ENCODE measurements at places on chromosomes 7 and 10.

DNA sequence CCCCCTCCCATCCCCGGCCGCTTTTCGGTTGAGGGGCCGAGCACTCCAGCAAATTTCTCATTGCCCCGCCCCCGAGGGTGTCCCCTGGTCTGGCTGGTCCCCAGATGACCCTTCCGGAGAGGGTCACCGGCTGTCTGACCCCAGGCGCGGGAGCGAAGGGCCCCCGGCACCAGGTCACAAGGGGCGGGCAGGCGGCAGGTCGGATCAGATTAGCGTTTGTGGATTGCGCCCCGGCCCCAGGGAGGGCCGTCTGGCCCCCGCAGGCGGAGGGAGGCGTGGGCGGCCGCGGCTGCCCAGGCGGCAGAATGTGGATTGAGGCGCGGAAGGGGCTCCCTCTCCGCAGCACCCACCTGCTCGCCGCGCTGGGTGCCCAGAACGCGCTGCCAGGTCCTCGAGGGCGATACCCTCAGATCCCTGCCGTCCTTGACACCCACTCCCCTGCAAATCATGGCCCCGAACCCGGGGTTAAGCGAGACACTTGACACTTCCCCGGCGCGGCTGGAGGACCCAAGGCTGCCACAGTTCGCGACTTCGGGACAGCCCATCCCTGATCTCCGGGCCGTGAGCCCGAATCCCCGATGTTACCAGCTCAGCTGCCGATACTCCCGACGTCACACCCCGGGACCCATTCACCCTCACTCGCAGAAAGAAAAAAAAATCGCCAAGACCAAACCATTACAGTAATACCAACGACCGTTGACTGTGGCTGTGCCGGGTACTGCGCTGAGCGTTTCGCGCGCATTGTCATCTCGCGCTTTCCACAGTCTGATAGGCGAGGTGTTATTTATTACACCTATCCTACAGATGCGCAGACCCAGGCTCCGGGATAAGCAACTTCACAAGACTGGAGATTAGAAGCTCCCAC lies 953 bp downstream of the NODAL start:
- no peak for DNase-seq

- no peak for DNase-seq
Observed at GRCh38 chr10:45147000-45147399, 146.3 kb downstream of the ZNF22 start.

- no peak for DNase-seq
Observed at GRCh38 chr10:42970451-42971250, 106.2 kb upstream of the RET start.

DNA sequence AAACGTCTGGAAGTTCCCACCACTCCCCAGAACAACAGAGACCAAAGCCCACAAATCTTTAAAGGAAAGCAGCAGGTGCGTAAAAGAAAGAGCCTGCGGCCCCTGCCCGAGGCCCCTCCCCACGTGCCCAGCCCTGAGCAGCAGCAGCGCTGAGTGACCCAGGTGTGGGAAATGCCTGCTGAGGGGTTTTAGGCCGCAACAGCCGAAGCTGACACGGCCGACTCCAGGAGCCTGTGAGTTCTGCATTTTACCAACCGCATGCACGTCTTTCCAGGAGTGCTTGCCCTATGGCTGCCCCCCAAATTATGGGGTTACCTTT lies 1.6 kb upstream of the KNDC1 start:
- DNase-seq, result no peak

DNA sequence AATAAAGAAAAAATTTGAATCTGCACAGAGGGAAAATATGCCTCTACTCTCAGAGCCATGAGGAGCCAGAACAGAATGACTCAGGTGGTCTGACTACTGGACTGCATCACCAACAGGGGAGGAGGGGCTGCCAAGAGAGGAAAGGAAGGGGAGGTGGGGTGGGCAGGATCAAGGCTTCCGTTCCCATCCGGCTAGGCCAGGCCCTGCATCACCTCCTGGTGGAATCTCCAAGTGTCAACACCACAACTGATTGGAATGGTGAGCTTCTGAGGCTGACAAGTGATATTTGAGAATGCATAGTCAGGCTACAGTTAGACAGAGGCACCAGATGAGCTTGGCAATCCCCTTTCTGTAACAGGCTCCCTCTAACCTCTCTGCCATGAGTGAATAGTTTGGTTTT lies 10.4 kb upstream of the GPR26 start:
- no peak for DNase-seq

DNA sequence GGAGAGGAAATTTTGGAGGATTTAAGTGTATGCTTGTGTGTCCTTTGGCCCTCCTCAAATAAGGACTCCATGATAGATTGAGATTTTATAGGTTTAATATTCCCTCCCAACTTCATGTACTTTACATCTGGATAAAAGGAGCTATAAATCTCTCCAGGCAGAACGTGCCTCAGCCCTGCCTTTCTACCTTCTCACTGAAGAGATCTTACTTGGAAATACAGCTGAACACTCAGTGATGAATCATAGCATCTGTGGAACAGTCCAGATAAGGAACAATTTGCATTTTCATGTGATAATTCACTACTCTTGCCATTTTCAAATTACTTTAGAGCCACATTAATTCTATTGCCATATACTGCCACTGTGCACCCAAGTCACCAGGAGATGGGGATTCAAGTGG lies 364.6 kb upstream of the PODXL start:
- DNase-seq, result no peak

GRCh38 chr7:1418505-1419309 lies 40.6 kb downstream of the MICALL2 start:
- no peak for DNase-seq

DNA sequence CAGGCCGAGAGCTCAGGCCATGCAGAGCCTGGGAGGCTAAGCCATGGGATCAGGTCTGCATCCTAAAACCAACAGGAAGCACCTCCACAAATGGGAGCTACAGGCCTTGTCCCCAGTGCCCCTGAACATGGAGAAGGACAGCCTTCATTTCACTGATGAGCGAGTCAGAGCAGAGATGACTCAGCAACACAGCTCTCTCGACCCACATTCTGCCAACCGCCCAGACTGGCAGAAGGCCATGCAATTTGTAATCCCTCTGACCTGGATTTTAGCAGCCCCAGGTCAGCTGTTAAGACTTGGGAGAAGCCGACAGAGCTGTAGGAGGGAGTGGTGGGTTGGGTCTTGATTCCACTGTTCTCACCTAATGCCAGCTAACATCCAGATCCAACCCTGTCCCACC lies 25.5 kb downstream of the VOPP1 start:
- DNase-seq, result no peak

DNA sequence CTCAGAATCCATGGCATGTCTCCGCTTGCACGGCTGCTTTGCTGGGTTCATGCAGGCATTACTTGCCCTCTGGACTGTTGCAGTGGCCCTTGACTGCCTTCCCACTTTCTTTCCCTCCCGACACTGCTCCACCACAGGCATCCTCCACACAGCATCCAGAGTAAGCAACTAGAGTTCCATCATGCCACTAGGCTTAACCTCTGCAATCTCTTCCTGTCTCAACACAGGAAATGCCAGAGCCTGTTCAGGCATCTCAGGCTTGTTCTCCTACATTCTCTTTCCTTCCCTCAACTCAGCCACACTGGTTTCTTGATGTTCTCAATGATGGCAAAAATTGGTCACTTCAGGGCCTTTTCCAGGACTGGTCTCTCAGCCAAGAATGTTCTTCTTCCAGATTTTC lies 284.5 kb upstream of the KLF6 start:
- no peak for DNase-seq

GRCh38 chr7:108310351-108310750 lies 145.9 kb downstream of the NRCAM start:
- DNase-seq, result no peak

GRCh38 chr10:86366902-86367151 lies 232 bp upstream of the GRID1 start:
- DNase-seq, result no peak

DNA sequence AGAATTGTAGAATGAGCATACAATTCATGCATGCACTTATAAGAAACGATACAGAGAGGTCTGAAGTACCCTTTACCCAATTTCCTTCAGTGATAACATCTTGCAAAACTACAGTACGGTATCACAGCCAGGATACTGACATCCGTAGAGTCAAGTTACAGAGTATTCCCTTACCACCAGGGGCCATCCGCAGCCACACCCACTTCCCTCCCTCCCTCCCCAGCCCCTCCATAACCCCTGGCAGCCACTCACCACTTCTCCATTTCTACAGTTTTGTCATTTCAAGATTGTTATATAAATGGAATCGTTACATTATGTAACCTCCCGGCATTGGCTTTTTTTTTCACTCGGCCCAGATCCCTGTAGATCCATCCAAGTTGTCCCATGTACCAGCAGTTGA lies 113.6 kb upstream of the RET start:
- DNase-seq, result no peak

DNA sequence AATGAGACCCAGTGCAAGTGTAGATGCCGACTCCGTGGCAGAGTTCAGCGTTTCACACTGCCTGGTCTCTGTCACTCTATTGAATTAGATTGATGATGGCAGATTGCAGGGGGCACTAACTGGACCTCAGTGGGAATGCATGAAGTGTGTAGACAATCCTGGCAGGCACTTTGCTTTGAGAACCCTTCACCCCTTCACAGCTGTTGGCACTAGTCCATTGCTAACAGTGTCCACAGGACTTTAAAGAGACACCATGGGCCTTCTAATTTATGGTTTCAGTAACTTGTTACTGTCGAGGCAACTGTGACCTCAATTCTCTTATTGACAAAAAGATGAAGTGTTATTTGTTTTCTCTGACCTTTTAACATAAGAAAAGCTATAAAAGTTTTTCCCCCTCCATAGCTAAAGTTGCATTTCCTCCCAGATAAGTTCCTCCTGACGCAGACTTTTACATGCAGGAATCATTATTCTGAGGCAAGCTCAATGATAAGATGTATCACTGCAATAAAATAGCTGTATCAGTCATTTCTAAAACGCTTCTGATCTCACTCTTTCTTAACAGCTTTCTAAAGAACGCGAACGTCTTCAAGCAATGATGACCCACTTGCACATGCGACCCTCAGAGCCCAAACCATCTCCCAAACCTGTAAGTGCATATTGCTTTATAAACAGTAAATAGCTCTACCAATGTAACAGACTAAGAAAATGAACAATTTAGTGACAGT lies 238.9 kb downstream of the FOXP2 start:
- DNase-seq, result no peak

GRCh38 chr10:101588879-101589278 lies 758 bp downstream of the DPCD start:
- DNase-seq, result no peak

GRCh38 chr7:139702313-139702731 lies 75.5 kb downstream of the HIPK2 start:
- DNase-seq, result no peak

DNA sequence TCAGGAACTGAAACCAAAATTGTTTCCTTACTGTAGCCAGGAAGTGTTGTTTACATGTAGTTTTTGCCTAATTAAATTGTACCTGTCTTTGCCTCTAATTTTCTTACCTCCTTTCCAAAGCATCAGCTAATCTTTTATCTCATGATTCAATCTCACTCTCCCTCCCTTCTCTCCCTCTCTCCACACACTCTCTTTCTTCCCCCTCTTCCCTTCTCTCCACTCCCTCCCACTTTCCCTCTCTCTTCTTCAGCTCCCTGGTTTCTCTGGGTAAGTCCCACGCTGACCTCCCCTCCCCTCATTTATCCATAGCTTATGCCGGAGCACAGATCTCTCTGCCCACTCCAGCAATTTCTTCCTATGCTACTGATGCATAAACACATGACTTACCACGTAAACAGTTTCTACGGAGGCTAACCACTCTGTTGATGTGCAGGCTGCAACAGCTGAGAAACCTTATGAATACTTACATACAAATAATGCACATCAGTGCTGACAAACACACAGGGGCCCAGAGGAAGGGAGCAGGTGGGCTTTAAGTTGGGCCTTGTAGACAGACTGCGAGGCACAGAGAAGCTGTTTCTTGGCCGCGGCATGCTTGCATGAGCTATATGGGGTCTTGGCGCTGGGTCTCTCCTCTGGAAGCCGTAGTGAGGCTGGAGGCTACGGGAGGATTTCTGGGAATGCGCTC lies 174.4 kb upstream of the PLXNA4 start:
- DNase-seq, result no peak

DNA sequence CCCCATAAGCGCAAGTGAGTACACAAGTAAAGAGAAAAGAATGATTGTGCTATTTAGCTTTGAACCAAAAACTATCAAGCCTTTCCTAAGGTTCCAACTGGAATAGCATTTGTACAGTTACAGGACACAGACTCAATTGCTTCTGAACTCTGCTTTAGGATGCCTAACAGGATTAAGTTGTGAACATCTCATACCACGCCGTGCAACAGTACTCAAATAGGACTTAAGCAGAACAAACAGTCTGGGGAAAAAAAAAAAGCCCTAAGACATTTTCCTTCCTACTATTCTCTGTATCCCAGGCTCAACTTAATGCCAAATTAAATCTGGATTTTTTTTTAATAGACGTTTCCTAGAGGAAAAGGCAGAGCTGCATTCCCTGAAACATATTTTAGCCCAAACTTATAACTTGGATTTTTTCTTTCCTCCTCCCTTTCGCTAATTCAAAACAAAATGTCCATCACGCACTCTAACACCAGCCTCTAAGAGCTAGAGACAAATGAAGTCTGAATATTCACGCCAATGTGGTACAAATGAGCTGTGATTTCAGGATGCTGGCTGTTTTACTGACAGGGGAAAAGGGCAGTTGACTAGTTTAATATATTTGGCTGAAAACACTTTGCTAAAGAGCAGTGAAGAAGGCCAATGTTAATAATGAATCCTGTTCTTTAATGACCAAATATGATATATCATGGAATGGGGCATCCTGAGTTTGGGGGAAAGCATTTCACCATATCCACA lies 68.6 kb downstream of the CALD1 start:
- no peak for DNase-seq

DNA sequence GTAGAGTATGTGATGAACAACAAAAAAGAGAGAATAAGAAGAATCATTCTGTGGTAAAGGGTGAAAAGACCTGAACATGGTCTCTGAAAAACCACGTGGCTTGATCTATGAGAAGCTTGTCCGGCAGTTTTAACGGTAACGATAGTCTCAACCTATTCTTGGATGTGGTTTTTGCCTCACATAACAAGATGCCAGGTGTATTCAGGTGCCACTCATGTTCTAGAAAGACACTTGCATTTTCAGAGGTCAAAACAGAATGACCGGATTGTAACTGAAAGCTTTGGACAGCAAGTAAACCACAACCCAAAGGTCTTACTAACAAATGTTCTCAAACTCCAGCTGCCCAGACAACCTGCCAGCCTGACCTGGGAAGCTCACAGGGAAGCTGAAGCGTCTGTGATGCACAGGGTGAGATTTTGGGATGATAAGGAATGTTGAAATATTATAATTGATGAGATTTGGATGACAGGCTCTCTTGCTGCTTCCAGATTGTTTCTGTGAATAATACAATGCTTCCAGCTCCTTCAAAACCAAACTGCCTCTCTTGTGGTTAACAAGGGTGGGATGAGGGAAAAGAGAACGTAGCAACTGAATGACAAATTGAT lies 137.4 kb upstream of the GRB10 start:
- DNase-seq, result no peak

- DNase-seq, result no peak
Observed at GRCh38 chr10:84424731-84425167, 96.4 kb downstream of the CCSER2 start.

DNA sequence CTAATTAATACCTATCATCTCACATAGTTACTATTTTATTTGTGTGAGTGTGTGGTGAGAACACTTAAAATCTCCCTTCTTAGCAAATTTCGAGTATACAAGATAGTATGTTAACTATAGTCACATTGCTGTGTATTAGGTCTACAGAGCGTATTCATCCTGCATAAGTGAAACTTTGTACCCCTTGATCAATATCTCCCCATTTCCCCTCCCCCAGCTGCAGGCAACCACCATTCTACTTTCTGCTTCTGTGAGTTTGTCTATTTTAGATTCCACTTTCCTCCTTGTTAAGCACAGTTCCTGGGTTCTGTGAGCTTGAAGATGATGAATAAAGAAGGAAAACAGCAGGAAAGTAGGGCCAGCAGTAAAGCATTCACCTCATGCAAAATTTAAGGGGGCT lies 42.4 kb downstream of the MRPS33 start:
- DNase-seq, result no peak

Data from T-helper 9 cell (primary cell).